ENCODE measurements at places on chromosomes 3 and 15.

GRCh38 chr15:39961051-39961450, 27.1 kb downstream of the EIF2AK4 start:
- DNase-seq = no peak

DNA sequence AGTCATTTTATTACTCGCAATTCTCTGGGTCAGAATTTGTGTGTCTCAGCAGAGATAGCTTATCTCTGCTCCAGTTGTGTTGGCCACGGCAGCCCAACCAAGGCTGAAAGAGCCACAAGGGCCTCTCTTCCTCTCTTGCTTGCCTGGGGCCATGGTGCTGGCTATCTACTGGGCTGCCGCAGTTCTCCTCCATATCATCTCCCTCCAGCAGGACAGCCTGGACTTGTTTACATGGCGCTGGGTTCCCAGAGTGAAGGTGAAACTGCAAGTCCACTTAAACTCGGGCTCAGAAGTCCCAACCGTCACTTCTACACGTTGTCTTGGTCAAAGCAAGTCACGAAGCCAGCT, 134.8 kb downstream of the UACA start:
- no peak for DNase-seq

DNA sequence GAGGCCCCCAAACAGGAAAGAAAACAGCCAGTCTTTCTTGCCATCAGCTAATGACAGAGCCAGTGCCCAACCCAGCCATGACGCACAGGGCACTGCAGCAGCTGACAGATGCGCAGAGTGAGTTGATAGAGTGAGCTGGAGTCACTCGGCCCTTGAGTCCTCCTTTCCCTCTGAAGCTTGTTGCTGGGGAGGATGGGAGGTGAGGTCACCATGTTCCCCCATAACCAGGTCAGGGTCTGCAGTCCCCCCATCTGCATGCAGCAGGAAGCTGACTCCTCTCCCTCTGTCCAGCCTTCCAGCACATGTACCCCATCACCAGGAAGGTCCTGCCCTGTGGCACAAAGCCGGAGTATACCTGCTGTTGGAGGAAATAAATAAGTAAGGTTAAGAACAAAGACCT, 174.6 kb downstream of the ABHD5 start:
- DNase-seq = no peak

GRCh38 chr3:50930371-50931208, 255.9 kb downstream of the DOCK3 start:
- no peak for DNase-seq

DNA sequence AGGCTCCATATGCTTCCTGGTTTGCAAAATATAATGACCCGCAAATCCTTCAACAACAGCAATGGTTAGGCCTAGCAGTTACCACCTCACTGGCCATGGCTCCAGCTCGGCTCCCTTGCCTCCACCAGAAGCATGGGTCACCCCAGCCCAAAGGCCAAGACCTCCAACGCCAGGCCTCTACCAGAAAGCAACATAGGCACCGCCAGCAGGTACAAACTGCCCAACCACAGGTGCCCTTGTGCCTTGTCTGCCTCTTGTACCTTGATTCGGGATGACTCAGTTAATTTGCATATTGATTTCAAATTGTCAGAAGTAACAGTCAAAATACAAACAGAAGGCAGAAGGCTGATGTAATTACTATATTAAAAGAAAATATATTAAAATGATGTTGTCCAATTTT, 124.7 kb downstream of the IL5RA start:
- no peak for DNase-seq

DNA sequence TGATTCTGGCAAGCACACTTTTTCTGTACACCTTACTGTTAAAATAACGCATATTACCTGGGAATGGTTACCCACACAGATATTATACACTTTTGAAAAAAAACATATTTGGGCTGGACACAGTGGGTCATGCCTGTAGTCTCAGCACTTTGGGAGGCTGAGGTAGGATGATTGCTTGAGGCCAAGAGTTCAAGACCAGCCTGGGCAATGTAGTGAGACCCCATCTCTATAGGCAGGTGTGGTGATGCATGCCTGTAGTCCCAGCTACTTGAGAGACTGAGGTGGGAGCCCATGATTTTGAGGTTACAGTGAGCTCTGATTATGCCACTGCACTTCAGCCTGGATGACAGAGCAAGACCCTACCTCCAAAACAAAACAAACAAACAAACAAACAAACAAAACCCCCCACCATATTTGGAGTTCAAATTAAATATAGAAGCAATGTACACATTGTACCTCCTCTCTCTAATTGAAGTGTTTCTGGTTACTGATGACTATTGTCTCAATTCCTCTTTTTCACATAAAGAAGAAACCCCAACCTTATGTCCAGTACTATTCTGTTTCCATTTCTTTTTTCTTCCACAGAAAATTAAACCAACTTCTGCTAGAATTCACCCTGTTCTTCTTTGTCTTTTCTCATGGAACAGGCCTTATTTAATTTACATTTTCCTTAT, 152.6 kb upstream of the UMPS start:
- DNase-seq = no peak

GRCh38 chr3:4850928-4851265, 128.3 kb upstream of the BHLHE40 start:
- DNase-seq = no peak

All from activated CD4-positive, CD25-positive, alpha-beta regulatory T cell (primary cell).